ENCODE measurements at places on chromosomes 5 and 9.

- DNase-seq = no peak
Measured at GRCh38 chr5:148020257-148020988, 43.4 kb upstream of the SPINK5 start.

DNA sequence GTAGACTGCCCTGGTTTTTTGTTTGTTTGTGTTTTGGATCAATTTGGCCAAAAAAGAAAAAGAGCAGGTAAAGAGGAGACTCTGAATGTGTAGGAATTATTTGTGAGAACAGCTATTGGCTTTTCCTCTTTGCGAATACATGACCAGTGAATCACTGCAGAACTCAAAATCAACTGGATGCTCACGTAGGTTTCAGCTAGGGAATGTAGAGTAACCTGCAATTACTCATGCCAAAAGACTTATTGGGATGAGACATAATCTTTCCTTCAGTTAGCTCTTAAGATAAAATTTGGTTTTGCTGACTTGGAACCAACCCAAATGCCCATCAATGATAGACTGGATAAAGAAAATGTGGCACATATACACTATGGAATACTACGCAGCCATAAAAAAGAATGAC lies 348.0 kb downstream of the NPR3 start:
- no peak for DNase-seq

DNA sequence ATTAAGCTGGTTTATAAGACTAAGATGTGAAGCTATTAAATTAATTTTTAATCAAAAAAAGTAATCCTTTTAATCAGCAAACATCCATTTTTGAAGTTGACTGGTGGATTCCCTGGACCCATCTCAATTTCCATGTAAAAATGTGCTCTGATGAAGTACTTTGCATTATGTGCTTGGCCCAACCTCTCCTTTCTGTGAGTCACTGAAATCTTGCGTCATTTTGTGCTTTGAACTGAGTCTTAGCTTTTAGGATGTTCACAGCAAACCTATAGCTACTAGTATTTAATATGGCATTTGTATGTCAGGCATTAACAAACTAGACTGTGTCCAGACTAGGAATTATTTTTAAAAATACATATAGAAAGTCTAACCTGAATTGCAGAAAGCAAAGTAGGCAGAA lies 55.0 kb upstream of the CDH12 start:
- no peak for DNase-seq

- no peak for DNase-seq
Measured at GRCh38 chr5:36272136-36272690, 29.5 kb downstream of the RANBP3L start.

DNA sequence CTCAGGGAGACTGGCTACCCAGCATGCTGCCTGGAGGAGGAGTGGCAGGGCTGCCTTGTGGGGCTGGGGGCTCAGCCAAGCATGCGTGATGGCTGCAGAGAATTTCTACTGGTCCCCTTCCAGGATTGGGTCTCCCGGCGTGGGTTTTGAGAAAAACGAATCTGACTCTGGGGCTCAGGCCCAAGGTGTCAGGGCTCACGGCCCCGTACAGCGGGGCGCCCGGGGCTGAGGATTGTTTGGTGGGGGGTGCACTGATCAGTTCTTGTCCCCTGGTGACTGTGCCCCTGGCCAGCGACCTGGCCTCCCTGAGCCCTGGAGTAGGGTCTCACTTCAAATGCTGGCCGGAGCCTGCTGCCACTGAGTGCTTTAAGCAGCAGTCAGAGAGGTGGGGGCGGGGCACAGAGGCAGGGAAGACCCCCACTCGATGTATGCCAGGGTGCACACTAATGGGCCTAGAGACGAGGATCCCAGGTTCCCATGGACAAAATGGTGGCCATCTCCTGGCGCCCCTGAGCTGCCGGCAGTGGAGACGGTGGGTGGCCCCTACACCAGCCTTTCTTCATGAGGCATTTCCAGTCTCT lies 45.5 kb upstream of the RNU6ATAC start:
- no peak for DNase-seq

GRCh38 chr5:73284985-73285384 lies 112.0 kb downstream of the TMEM174 start:
- DNase-seq = no peak

GRCh38 chr9:75455444-75455921 lies 367.2 kb downstream of the OSTF1 start:
- no peak for DNase-seq

DNA sequence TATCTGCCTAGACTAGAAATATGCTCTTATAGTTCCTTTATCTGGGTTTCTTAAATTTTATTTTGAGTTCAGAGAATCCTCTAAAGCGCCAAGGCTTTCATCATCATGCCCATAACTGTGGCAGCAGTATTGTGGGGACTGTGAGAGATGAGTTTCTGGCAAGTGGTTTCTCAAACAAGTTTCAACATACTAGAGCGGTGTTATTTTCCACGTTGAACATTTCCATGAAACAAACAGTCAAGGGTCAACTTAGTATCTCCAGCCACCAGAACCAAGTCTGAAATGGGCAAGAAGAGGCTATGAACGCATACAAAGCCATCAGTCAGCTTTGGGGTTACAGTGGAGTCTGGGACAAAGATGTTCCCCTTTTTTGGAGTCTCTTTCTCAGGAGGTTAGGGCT lies 40.3 kb downstream of the SERINC5 start:
- DNase-seq = no peak

- no peak for DNase-seq
Measured at GRCh38 chr9:70556771-70557170, 142.3 kb upstream of the KLF9 start.
